ENCODE measurements at places on chromosomes 5 and 9. TPM values are rescaled to one million over a fixed set of nuclear protein-coding genes. Genes with fewer than 3 reads are reported as not detected.

GRCh38 chr9:135219676-135220600, 132.5 kb downstream of the OLFM1 start:
- no peak overlapping the region for H3K4me3 ChIP-seq
- DNase-seq, result no peak
- peaks cover 6% of the 10 kb centered on the region for H3K27me3 ChIP-seq
- no peaks in the 10 kb centered on the region for H3K4me1 ChIP-seq

FAM240B gene
- not detected for total RNA-seq

DNA sequence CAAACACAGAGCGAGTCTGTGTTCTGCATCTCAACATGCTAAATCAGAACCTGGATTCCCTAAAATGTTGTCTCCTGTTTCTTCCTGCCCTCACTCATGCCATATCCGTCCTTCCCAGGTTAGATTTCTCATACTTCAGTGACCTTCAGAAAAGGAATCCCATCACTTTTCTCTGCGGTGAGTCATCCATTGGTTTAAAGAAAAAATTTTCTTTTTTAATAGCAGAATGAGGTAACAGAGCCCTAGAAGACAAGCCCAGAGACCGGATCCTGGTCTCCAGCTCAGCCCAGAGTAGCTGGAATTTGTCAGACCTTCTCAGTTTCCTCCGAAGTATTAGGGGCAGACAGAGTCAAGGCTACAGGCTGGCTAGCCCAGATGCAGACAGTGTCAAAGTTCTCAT, 143.2 kb upstream of the DMRT1 start:
- H3K27me3 ChIP-seq, result no peaks in the 10 kb centered on the region
- no peaks in the 10 kb centered on the region for H3K36me3 ChIP-seq
- H3K27ac ChIP-seq, result no peak overlapping the region

GRCh38 chr5:56481428-56482357, 248.6 kb upstream of the ANKRD55 start:
- peak overlapping the region; percentile 79 for H3K4me3 ChIP-seq
- H3K27me3 ChIP-seq, result no peaks in the 10 kb centered on the region
- peaks cover 26% of the 10 kb centered on the region for H3K4me1 ChIP-seq
- H3K27ac ChIP-seq, result peak overlapping the region; percentile 88
- no peaks in the 10 kb centered on the region for H3K36me3 ChIP-seq
- DNase-seq, result no peak

AMBP gene
- total RNA-seq, result not detected

CBY3 gene
- total RNA-seq, result not detected

SNCAIP gene
- 4.2 TPM for total RNA-seq

All from osteocyte (in vitro differentiated cells).